ENCODE measurements at places on chromosomes 4 and X. TPM values are rescaled to one million over a fixed set of nuclear protein-coding genes. Genes with fewer than 3 reads are reported as not detected.
A peak's percentile ranks its signal among the peaks of the same experiment; 100 is the strongest.

DNA sequence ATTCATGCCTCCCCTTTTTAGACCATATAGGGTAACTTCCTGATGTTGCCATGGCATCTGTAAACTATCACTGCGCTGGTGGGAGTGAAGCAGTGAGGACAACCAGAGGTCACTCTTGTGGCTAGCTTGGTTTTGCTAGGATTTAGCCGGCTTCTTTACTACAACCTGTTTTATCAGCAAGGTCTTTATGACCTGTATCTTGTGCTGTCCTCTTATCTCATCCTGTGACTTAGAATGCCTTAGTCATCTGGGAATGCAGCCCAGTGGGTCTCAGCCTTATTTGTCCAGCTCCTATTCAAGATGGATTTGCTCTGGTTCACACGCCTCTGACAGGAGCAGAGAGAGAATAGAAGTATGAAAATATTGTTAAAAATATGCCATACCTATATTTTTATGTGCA is 355.7 kb downstream of the ADGRL3 start:
- no peak for DNase-seq
- no peaks in the 10 kb centered on the region for H3K36me3 ChIP-seq
- no peak overlapping the region for H3K4me3 ChIP-seq

GRCh38 chr4:172982151-172982590 is 186.4 kb upstream of the GALNT7 start:
- no peaks in the 10 kb centered on the region for H3K4me1 ChIP-seq
- no peaks in the 10 kb centered on the region for H3K36me3 ChIP-seq
- H3K27me3 ChIP-seq = no peaks in the 10 kb centered on the region
- no peak for DNase-seq
- no peak overlapping the region for H3K4me3 ChIP-seq
- no peak overlapping the region for H3K27ac ChIP-seq

DNA sequence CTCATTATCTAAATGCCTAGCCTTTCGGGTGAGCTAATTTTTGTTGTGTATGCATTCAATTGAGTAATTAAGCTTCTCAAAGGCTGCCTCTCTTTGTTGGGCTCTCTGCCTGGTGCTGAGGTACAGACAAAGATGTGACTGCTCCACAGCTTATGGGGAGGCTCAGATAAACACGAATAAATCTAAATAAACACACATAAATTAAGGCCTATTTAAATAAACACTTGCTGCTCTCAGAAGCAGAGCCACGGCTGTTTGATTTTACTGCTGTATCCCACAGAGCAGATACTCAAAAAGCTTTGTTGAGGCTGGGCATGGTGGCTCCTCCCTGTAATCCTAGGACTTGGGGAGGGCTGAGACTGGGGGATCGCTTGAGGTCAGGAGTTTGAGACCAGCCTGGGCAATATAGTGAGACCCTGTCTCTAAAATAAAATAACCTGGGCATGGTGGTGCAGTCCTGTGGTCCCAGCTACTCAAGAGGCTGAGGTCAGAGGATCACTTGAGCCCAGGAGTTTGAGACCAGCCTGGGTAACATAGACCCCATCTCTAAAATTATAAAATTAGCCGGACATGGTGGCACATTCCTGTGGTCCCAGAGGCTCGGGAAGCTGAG is 8.4 kb upstream of the CD99 start:
- no peak overlapping the region for H3K4me3 ChIP-seq
- no peak overlapping the region for H3K27ac ChIP-seq

GRCh38 chr4:47650584-47651130 is 165.6 kb downstream of the ATP10D start:
- H3K27ac ChIP-seq = no peak overlapping the region
- H3K36me3 ChIP-seq = no peaks in the 10 kb centered on the region
- no peak overlapping the region for H3K4me3 ChIP-seq
- H3K4me1 ChIP-seq = no peaks in the 10 kb centered on the region
- no peaks in the 10 kb centered on the region for H3K27me3 ChIP-seq

DNA sequence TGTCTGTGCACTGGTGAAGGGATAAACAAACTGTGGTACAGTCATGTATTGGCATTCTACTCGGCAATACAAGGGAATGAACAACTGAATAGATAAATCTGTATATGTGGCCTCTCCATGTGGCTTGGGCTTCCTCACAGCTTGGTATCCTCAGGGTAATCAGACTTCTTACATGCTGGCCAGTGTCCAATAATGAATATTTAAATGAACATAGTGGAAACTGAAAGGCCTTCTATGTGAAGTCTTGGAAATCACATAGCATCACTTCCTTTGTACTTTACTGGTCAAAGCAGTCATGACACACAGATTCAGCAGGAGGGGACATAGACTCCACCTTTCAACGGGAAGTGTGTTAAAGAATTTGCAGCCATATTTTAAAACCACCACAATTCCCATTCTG is 33.4 kb upstream of the GPR101 start:
- DNase-seq = no peak
- H3K4me1 ChIP-seq = no peaks in the 10 kb centered on the region
- H3K27me3 ChIP-seq = no peaks in the 10 kb centered on the region
- H3K4me3 ChIP-seq = no peak overlapping the region

- H3K27ac ChIP-seq = no peak overlapping the region
- H3K4me1 ChIP-seq = no peaks in the 10 kb centered on the region
- H3K27me3 ChIP-seq = no peaks in the 10 kb centered on the region
- no peaks in the 10 kb centered on the region for H3K36me3 ChIP-seq
- no peak overlapping the region for H3K4me3 ChIP-seq
These were observed 27.5 kb downstream of the ZFYVE28 start for GRCh38 chr4:2390784-2391421.

DNA sequence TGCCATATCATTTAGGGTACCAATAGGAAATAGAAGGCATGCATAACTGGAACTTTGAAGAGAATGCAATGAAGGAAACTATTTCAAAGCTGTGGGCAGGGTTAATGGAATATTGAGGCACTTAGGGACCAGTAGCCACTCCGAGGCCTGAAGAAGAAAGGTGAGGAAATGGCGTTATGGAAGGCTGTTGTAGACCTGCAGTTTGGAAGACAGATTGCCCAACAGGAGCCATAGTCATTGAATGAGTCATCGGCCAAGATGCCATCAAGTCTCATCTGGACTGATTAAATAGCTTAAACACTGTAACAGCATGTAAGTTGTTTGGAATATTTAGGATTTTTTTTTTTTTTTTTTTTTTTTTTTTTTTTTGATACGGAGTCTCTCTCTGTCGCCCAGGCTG is 11.6 kb downstream of the CXCL13 start:
- H3K27me3 ChIP-seq = no peaks in the 10 kb centered on the region
- H3K4me1 ChIP-seq = no peaks in the 10 kb centered on the region
- DNase-seq = no peak
- H3K36me3 ChIP-seq = no peaks in the 10 kb centered on the region
- no peak overlapping the region for H3K27ac ChIP-seq

- H3K27ac ChIP-seq = no peak overlapping the region
- H3K36me3 ChIP-seq = no peaks in the 10 kb centered on the region
- H3K27me3 ChIP-seq = no peaks in the 10 kb centered on the region
These were observed 120.7 kb downstream of the NAA11 start for GRCh38 chr4:79205121-79205520.

DNA sequence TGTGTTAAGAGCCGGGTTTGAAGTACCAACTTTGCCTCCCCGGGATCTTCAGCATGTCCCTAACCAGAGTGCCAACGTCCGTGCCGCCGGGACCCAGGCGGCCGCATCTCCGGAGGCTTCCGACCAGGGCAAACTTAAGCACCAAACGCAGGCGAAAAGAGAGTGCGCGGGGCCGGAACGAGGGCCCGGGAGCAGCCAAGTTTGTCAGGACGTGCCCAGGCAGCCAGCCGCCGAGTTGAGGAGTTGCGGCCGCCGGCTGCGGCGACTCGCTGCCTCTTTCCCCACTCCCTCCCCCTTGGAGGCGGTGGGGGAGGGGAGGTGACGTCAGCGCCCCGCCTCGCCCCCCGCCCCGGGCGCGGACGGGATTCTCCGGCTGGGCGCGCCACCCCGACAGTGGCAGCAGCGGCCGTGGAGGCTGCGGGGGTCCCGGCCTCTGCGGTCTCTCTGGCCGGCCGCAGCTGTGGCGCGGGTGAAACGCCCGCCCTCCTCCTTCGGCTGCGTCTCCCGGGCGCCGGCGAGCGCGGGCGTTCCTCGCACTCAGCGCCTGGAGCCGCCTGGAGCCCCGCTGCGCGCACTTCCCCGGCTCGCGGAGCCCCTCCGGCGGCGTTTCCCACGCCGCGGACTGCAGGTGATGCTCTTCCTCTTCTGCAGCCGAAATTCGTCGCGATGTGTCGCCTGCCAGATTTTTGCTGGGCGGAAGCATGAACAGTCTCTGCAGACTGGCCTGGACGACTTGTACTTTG is 2.9 kb upstream of the FAT1 start:
- H3K27me3 ChIP-seq = no peaks in the 10 kb centered on the region
- H3K4me3 ChIP-seq = peak overlapping the region; percentile 77
- H3K36me3 ChIP-seq = no peaks in the 10 kb centered on the region
- peak; percentile 93 for DNase-seq

- H3K36me3 ChIP-seq = no peaks in the 10 kb centered on the region
- no peaks in the 10 kb centered on the region for H3K27me3 ChIP-seq
- no peak overlapping the region for H3K4me3 ChIP-seq
- no peak overlapping the region for H3K27ac ChIP-seq
These were observed 487.8 kb downstream of the BCOR start for GRCh38 chrX:39609941-39610340.

DNA sequence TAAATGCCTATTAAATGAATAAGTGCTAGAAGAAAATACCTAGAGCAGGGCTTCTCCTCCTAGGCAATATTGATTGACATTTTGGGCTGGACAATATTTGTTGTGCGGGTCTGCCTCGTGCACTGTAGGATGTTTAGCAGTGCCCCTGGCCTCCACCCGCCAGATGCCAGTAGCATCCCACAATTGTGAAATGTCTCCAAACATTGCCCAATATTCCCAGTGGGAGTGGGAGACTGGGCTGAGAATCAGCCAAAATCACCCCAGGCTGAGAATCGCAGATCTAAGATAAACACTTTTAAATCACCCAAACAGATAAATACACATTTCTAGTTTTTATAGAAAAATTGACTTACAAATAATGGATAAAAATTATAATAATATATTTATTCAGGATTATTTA is 916.2 kb upstream of the LCORL start:
- no peak overlapping the region for H3K27ac ChIP-seq
- H3K27me3 ChIP-seq = no peaks in the 10 kb centered on the region
- H3K36me3 ChIP-seq = no peaks in the 10 kb centered on the region

DNA sequence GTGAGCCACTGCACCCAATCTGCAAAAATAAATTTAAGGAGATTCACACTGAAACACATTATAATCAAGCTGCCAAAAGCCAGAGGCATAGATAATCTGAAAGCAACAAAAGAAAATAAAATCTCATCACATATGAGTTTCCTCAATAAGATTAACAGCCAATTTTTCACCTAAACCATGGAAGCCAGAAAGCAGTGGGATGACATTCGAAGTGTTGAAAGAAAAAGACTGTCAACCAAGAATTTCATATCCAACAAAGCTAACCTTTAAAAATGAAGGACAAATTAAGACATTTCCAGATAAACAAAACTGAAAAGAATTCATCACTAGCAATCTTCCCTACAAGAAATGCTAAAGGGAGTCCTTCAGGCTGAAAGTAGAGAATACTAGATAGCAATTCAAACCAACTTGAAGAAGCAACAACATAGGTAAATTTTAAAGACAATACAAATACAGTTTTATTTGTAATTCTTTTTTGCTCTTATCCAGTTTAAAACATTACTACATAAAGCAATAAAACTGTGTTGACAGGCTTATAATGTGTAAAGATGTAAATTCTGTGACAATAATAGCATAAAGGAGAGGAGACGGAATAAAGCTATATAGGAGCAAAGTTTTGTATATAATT is 23.1 kb upstream of the KLHL8 start:
- no peak for DNase-seq
- no peak overlapping the region for H3K4me3 ChIP-seq
- no peaks in the 10 kb centered on the region for H3K4me1 ChIP-seq
- no peak overlapping the region for H3K27ac ChIP-seq

- H3K27ac ChIP-seq = no peak overlapping the region
- no peaks in the 10 kb centered on the region for H3K27me3 ChIP-seq
- DNase-seq = no peak
These were observed 123.5 kb downstream of the ZNF827 start for GRCh38 chr4:145815027-145815612.

DNA sequence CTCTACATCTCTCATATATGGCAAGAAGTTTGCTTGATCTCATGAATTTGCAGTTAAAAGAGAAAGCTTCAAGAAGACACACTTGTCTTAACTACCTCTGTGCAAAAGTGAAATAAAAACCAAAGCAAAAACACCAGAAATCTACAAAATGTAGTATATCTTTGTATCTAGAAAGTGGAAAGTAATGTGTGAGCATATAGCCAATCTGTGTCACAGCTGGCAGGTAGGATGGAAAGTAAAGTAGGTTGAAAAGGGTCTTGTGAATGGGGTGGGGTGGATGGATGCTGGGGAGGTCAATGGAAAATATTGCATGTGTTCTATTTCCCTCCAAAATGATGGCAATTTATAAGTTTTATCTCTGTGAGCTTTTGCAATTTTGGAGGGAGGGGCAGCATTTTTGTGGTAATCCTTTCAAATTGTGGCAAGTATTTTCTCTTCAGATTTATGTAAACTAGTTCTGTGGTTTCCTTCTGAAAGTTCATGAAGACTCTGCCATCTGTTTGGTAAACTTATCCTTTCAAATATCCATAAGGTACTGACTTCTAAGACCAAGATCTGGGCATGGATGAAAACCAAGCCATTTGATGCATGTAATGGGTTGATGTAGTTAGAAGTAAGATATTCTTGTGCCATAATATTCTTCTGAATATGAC is 215.9 kb upstream of the GIMD1 start:
- H3K36me3 ChIP-seq = no peaks in the 10 kb centered on the region
- DNase-seq = no peak
- no peak overlapping the region for H3K4me3 ChIP-seq
- H3K4me1 ChIP-seq = no peaks in the 10 kb centered on the region

- H3K27me3 ChIP-seq = no peaks in the 10 kb centered on the region
- DNase-seq = no peak
- no peak overlapping the region for H3K27ac ChIP-seq
- no peaks in the 10 kb centered on the region for H3K36me3 ChIP-seq
- no peak overlapping the region for H3K4me3 ChIP-seq
- no peaks in the 10 kb centered on the region for H3K4me1 ChIP-seq
These were observed 459.7 kb downstream of the MID1IP1 start for GRCh38 chrX:39260965-39261364.

DNA sequence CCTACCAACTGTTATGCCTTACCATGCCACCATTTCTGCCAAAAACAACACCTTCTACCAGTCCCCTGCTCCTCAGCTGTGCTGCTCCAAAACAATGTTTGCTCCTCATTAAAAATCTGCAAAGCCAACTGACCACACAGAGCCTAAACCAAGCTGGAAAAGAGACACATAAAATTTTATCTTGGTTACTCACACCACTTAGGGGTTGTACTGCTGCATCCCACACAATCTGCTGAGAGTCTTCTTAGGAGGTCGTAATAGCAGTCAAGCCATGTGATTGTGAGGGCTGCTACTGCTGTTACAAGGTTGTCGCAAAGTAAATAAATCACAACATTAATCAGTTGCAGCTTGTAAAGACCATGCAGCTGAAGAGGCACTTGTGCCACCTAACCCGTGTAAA is 607.4 kb upstream of the FAM241A start:
- H3K4me3 ChIP-seq = no peak overlapping the region
- H3K27me3 ChIP-seq = no peaks in the 10 kb centered on the region
- H3K36me3 ChIP-seq = no peaks in the 10 kb centered on the region
- H3K27ac ChIP-seq = no peak overlapping the region

The FAAH2 gene
- 17.0 TPM for total RNA-seq

The SASH3 gene
- total RNA-seq = 18.3 TPM

The DNAAF6 gene
- total RNA-seq = not detected

The PNMA6A gene
- 4.2 TPM for total RNA-seq

The CAPN6 gene
- total RNA-seq = 25.0 TPM

The ETDC gene
- total RNA-seq = not detected
